ENCODE measurements at places on chromosomes 7 and 10.

DNA sequence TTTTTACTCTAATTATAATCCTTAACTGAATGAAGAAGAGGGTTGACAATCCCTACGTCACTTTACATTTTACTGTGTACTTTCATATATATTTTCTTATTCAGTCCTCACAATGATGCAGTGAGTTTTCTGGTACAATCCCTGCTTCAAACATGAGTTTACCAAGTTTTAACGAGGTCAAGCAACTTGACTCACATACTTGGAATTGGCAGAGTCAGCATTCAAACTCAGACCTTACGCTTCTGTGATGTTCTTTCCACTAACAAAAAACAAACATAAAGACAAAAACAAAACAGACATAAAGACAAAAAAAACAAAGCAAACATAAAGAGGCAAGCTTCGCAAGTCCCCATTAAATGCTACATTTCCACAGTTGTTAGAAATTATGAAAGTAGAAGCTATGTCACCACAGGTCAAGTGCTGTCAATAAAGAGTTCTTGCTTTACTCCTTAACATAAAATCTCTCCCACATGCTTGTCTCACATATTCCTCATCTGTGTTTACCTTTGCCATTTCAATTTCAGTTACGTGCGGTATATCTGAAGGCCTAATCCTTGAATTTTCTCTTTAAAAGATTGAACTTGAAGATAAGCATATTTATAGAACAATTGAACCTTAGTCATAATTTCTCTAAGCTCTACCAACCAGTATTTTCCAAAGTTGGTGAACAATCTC is 217.3 kb downstream of the CELF2 start:
- peak; percentile 21 for DNase-seq

DNA sequence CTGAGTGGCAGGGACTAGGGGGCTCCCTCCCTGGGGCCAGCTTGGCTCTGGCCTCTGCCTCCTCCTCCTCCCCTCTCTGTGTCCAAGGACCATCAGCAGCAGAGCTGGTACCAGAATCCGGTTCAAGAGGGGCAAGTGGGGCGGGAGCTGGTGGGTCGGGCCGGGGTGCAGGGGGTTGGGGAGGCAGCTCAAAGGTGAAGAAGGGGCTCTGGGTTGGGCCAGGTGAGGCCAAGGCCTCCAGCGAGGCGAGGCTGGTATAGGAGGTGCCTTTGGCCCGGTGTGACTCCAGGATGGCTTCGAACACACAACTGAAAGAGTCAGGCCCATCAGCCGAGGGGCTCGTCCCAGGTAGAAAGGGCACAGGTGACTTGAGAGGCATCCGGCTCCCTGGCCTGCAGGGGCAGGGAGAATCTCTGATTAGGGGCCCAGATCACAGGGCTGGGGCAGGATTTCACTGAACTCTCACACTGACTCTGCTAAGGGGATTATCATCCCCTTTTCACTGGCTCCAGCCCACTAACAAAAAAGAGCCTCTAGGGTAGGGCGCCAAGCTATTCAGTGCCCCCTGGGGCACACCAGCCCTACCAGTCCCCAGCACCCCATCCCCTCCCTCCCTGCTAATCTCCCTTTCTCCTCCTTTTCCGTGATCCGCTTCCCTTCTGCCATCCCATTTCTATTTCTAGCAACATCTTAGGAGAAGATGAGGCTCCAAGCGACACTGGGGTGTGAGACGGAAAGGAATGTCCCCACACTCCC is 4.6 kb downstream of the PSD start:
- no peak for DNase-seq

DNA sequence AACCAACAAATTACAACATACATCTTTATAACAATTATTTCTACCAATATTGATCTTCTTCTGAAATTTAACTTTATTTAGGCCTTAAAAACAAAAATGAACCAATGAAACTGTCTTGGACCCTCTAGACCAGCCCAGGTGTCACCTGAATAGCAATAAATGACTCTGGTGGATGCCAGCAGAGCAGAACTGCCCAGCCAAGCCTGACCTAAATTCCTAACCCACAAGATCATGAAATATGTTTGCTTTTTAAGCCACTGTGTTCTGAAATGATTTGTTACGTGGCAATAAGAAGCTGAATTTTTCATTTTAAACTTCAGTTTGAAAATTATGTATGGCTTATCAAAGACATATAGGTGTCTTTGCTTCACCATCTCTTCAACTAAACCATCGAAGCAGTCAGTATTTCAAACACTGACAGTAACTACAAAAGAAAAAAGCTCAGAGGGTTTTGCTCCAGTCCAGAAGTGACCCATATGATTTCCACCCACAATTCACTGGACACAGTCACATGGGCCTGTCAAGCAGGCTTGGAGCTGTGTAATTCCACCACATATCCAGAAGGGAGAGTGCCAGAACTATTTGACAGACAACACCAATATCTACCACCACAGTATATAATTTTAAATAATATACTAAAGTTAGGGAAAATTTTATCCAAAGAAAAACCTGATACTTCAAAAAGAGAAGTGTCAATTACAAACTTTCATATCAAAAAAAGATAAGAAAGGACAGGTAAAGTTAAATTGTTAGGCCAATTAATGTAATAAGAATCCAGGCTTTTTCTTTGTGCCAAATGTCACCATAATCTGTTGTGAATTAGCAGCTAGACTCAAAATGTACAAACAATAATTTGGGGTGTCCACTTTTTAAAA is 94.5 kb downstream of the KMT2C start:
- peak; percentile 71 for DNase-seq

DNA sequence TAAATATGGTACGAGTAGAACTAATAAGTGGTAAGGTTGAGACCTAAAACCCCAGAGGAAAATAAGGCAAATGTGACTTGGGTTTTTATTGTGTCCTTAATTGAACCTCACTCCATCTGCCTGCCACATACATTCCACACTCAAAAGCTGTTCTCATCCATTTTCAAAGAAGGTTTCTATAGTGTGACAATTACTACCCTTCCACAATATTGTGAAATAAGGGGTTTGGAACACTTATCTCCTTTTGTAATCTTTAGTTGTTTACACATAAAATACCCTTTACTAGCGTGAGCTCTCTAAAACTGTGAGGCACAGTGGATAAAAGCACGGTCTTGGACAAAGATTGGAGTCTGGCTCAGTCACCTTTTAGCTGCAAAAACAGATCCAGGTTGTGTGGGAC is 166.6 kb downstream of the THSD7A start:
- DNase-seq, result no peak

DNA sequence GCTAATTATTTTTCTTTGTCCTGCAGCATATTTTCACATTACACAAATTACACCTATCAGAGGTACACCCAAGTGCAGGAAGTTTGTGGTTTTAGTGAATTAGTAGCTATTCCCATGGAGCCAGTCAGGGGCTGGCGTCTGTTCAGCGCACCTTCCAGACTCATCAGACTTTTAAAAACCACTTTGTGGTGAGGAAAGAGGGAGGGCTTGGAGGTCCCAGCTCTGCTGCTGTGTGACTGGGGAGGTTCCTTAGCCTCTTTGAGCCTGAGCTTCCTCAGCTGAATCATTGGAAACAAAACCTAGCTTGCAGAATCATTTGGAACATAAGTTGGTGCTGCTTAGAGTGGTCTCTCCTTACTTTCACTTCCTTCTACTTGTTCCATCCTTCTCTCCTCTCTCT is 175.4 kb downstream of the SORCS3 start:
- DNase-seq, result no peak

DNA sequence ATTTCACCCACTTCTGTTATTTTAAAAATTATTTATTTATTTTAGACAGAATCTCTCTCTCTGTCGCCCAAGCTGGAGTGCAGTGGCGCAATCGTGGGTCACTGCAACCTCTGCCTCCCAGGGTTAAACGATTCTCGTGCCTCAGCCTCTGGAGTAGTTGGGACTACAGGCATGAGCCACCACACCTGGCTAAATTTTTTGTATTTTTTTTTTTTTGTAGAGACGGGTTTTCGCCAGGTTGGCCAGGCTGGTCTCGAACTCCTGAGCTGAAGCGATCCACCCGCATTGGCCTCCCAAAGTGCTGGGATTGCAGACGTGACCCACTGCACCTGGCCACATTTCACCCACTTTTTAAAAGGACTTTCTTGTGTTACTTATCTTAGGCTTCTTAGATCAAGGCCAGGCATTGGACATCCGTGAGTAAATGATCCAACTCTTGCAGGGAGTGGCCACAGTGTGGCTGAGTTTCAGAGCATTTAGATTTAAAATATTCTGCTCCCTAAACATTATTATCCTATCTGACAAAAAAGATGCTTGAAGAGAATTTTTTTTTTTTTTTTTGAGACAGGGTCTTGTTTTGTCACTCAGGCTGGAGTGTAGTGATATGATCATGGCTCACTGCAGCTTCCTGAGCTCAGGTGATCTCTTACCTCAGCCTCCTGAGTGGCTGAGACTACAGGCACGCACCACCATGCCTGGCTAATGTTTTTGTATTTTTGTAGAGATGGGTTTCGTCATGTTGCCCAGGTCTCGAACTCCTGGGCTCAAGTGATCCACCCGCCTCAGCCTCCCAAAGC is 14.4 kb downstream of the SNX10 start:
- DNase-seq, result no peak

- no peak for DNase-seq
Measured at GRCh38 chr7:38425509-38425908, 152.1 kb upstream of the TARP start.

- DNase-seq, result peak; percentile 79
Measured at GRCh38 chr10:42866115-42866995, 83.8 kb downstream of the BMS1 start.

GRCh38 chr10:34960983-34961382 is 129.2 kb downstream of the CUL2 start:
- DNase-seq, result peak; percentile 41

GRCh38 chr10:112356686-112357085 is 17.2 kb upstream of the ACSL5 start:
- no peak for DNase-seq

- peak; percentile 61 for DNase-seq
Measured at GRCh38 chr10:15182540-15183207, 14.2 kb upstream of the NMT2 start.

GRCh38 chr10:5817322-5818047 is 4.3 kb upstream of the GDI2 start:
- DNase-seq, result no peak

DNA sequence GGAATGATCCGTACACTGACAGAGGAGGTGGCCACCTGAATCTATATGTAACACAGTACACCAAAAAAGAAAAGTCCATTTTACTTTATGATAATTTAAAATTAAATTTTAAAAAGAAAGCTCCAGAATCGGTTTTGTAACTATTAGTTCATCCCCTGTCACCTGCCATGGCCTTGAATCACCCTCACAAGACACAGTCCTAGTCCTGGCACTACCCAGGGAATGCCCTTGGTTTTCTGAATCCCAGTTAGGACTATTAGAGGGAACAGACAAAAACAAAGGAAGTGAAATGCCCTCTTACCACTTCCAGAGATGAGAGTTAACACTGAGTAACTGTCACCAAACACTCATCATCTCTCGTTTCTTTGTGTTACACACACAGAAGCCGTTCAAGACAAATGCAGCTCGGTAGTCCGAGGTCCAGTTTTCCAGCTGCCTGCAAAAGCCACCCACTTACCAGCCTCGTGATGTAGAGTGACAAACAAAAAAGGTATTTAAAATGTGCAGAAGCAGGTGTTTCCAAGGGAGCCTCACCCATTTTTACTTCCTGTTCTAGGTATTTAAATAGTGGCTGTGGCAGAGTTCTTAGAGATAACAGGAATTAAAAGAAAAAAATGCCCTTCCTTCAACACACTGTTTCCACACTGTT is 6.1 kb downstream of the PTPRN2 start:
- no peak for DNase-seq

- no peak for DNase-seq
Measured at GRCh38 chr10:52452600-52453493, 138.8 kb downstream of the DKK1 start.

DNA sequence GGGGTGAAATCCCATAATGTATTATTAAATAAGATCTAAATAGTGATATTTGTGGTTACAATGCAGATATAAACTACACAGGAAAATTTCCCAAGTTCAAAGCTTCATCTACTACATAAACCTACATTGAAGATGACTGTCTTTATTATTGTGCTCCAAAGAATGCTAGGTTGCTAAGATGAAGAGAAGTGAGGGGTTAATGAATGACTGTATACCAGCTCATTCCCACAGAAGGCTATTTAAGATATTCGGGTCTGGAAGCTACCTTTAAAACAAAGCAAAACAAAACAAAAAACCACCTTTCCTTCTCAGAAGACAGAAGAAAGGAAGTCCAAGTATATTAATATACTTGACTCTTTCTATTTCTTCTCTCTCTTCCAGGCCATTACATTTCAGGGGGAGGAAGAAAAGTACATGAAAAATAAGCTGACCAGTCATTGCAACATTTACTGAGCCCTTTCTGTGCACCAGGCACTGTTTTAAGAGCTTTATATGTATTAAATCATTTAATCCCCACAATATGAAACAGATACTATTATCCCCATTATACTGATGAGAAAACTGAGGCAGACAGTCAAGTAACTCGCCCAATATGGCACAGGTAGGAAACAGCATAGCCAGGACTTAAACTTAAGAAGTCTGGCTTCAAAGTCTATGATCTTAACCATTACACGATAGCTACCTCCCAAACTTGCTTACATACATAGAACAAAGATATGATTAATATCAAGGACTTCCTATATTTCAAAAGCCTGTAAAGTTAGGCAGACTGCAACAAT is 48.1 kb downstream of the TNPO3 start:
- DNase-seq, result no peak

DNA sequence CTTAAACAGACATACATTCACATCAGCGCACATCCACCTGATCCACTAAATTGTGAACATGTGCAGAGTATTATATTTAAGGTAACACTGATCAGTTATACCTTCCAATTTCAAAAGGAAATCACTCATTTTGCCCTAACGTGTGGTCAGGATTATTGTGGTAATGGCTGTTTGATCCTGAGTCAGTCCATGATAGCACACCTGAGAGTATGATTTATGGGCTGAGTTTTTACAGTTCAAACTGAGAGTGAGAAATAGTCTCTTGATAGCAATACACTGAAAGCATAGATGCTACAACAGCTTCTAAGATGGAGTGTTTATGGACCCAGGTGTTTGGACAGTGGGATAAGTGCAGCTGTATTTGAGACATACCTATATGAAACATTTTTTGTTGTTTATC is 96.7 kb downstream of the KIF20B start:
- no peak for DNase-seq

GRCh38 chr10:124478515-124478914 is 16.9 kb downstream of the LHPP start:
- no peak for DNase-seq

DNA sequence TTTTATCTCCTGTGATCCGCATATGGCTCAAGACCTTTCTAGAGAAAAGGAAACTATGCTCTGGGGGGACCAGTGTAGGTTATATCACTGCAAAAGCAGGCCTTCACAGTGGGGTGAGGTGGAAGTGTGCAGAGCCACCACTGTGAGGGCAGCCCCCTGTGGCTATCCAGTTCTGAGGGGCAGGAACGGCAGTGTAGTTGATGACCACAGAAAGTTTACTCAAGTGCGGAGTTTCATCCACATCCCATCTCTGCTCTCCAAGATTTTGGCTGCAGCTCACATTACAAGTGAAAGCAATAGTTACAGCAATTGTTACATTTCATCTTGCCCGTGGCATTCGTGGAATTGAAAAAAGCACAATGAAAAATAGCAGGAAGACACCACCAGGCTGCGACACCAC is 345.9 kb upstream of the GALNT17 start:
- no peak for DNase-seq
